Stimulated activated naive CD4-positive, alpha-beta T cell (primary cell): ENCODE measurements at places on chromosomes 6 and 20.

GRCh38 chr6:4903751-4904370 is 100.0 kb downstream of the RPP40 start:
- DNase-seq: no peak

DNA sequence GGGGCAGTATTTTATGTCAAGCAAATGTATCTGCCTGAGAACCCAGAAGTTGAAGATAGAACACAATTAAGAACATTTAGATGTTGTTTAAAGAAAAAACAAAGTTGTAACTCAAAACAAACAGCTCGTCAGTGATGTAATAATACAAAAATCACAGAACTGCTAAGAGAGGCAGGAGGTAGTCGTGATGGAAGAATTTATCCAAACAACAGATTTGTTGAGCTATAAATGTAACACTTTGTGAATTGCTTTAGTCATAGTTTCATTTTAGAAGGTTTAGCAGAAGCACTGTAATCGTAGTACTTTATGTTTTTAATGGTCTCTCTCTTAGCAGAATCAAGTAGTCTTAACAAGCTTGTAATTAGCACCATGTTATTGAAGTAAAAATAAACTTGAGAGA is 73.6 kb downstream of the SCAF8 start:
- DNase-seq: no peak

- no peak for DNase-seq
These were observed 553.4 kb upstream of the CITED2 start for GRCh38 chr6:139927742-139928305.

GRCh38 chr20:19782669-19783068 is 24.6 kb downstream of the RIN2 start:
- no peak for DNase-seq

- peak; percentile 80 for DNase-seq
These were observed 6.9 kb upstream of the HELZ2 start for GRCh38 chr20:63580796-63581461.

DNA sequence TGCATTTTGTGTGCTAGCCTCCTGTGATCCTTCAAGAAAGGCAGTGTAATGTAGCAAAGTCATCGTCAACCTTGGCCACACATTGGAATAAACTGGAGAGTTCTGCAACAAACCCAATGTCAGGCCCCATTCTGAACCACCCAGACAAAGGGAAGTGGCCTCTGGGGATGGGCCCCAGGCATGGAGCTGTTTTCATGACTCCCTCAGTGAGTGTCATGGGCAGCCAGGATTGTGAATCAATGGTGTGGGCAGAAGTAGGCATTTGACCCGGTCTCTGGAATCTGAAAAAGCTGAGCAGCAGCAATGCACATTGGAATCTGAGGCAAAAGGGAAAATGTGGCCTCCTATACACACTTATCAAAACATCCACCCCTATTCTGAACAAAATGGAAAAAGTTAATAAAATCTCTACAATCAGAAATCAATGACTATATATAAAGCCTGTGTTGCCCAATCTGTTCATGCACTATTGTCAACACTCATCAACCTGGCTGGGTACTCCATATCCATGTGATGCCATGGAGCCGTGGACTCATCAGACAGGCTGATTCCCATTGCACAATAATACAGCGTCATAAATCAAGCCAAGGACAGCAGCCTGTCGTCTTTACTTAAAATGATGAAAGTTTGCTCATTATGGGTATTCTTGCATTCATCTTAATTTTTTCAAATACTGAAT is 134.9 kb upstream of the STMND1 start:
- no peak for DNase-seq

DNA sequence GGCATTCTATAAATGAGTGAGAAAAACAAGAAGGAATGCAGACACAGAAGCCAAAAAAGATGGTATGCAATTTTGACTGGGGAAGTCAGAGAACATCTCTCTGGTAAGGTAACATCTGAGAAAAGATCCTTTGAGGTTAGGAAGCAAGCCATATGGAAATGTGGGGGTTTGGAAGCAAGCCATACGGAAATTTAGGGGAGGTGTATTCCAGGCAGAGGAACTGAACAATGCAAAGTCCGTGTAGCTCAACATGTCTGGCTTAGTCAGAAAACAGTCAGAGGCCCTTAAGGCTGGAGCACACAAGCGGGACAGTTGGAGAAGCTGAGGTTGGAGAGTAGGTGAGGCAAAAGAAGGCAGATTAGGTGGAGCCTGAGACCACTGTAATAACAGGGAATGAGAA is 35.3 kb downstream of the RALGAPA2 start:
- no peak for DNase-seq

- DNase-seq: no peak
These were observed 824.8 kb upstream of the FLRT3 start for GRCh38 chr20:15162079-15162647.

GRCh38 chr6:121522771-121523386 is 87.4 kb downstream of the GJA1 start:
- DNase-seq: no peak
